ENCODE measurements at places on chromosomes 7 and 10.

GRCh38 chr10:58698777-58699356 is 186.2 kb downstream of the BICC1 start:
- DNase-seq, result no peak

DNA sequence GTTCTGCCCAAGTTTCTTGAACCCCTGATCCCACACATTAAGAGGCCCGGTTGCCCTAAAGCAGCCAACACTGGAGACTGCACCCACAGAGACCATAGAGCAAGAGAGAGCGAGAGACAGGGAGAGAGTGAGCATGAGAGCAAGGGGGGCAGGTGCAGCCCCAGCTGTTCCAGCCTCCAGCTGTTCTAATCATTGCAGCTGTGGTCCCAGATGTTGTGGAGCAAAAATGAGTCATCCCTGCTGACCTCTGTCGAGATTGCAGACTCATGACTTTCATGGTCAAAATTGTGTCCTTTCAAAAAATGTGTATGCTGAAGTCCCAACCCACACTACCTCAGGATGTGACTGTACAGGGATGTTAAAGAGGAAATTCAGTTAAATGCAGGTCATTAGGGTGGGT is 143.9 kb upstream of the FRMD4A start:
- no peak for DNase-seq

DNA sequence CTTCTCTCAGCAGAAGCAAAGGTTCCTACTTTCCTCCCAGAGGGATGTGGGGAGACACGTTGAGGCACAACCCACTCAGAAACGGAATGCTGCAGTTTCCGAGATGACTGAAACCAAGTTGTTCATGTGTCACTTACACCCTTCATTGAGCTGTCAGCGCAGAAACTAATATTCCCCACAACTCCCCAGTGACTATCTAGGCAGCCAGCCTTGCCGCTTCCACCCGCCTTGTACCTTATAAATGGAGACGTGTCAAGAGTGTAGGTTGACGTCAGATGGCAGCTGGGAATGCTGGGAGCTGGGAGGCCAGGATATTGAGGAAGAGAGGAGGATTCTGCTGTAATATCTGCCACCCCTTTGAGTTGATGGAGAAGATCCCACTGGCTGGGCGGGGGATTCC is 15.1 kb downstream of the GPR26 start:
- DNase-seq, result no peak

GRCh38 chr7:33986451-33986850 is 81.1 kb downstream of the BMPER start:
- no peak for DNase-seq

- DNase-seq, result no peak
These were observed 73.1 kb upstream of the RPA3 start for GRCh38 chr7:7791523-7791922.

- no peak for DNase-seq
These were observed 6.3 kb downstream of the C10orf67 start for GRCh38 chr10:23338155-23338828.

- DNase-seq, result no peak
These were observed 4.0 kb downstream of the GATA3 start for GRCh38 chr10:8058274-8059111.

GRCh38 chr10:27143686-27144085 is 10.5 kb downstream of the YME1L1 start:
- DNase-seq, result no peak

GRCh38 chr10:124074501-124075109 is 18.8 kb downstream of the CHST15 start:
- DNase-seq, result no peak

DNA sequence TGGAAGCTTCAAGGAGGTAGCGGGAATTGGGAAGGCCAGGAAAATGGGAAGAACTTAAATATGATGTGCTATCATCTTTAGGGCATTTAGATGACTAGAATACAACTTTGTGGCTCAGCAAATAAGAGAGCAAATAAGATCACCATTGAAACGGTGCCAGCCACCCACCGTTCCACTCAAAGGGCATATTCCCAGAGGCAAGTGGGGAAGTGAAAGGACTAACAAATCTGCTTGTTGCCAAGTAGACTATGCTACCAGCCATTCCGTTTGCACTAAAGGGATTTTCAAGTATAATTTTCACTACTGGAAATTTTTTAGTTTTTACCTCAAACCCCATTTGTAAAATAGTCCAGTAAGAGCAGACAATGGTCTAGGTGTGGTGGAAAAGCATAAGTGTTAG is 4.0 kb upstream of the PPP1R3C start:
- DNase-seq, result no peak

GRCh38 chr7:28958235-28958979 is at the start of gene TRIL:
TSS of gene TRIL (minus strand) at chr7:28958330. CDS start at chr7:28958046, 284 bp downstream.
- no peak for DNase-seq

GRCh38 chr7:108418946-108419345 is 37.3 kb downstream of the NRCAM start:
- DNase-seq, result no peak

GRCh38 chr7:135337977-135338550 is 104.4 kb downstream of the STRA8 start:
- DNase-seq, result no peak

- no peak for DNase-seq
These were observed 27.8 kb downstream of the STEAP4 start for GRCh38 chr7:88278881-88279280.

- no peak for DNase-seq
These were observed 491.0 kb downstream of the LRMDA start for GRCh38 chr10:75922435-75922834.

DNA sequence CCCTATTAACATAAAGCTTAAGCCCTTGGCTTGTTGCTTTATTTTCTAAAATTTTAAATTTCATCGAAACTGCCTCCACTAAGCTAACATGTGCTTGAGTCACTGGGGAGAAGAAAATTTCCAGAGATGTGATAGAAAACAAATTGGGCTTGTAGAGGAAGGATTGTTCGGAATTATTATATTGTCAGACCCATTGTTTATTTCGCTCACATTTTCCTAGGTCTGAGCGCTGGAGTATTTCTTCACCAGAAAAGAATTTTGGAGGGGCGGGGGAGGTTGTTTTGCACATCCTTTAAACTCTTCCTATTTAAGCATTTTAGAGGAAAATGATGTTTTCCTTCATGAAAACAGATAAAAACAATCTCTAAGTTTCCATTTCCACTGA is 29.1 kb downstream of the CELF2 start:
- DNase-seq, result no peak

- DNase-seq, result no peak
These were observed 392 bp upstream of the HUS1 start for GRCh38 chr7:47979832-47980181.

DNA sequence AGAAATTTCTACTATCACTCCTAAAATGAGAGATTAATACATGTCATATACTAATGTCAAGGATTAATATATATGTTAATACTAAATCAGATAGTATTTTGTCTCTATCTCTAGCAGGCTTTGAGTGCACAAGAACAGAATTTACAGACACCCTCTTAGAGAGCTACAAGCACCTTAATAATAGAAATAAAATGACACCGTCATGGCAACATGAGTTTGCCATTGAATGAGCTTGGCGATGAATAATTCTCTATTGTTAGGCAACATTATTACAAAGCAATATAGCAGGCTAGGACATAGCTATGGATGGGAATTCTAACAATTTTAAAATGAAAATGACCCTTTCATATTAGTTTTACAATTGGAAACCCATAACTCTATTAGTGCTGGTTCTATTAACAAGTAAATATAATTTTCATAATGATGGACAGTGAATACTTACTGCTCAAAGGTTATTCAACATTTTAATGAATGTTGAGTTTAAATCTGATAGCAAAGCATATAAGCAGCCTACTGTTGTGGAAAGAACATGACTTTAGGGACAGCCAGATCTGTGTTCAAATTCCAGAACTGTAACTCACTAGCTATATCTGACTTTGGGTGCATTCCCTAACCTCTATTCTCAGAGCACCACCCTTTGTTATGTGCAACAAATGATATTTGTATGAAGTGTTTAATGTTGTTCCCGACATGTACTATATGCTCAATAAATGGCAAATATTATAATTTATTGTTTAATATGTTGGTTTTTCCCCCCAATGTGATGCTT is 184.5 kb upstream of the DKK1 start:
- no peak for DNase-seq

DNA sequence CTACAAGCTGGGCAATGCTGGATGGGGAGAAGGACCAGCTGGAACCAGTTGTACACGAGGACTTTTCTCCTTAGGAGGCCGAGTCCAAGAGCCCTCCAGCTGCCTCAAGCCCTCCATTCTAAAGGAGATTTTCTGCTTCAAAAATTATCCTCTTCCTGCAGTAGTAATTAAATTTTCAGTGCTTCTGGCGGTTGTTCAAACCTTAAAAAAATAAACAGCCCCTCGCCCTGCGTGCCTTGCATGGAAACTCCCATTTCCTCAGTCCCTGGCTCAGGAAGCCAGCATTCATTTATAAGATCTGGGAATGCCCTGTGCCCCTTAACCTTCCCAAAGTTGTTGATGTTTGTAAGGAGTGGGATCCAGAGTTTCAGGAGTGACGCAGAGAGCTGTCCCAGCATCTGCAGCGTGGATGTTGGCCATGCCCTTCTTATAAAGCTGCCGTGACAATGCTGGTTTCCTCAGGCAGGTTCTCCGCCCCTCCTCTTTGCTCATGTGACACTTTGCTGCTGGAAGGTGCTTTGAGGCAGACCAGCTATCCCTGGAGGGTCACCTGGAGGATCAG is 24.0 kb upstream of the ACTR3B start:
- DNase-seq, result no peak

GRCh38 chr10:102812231-102812876 is 24.9 kb downstream of the CYP17A1 start:
- DNase-seq, result no peak

GRCh38 chr10:124508070-124508667 is 46.5 kb downstream of the LHPP start:
- no peak for DNase-seq

- DNase-seq, result no peak
These were observed 143.8 kb downstream of the KCNMA1 start for GRCh38 chr10:77493851-77494261.

- no peak for DNase-seq
These were observed 3.6 kb downstream of the HELLS start for GRCh38 chr10:94549221-94549620.

DNA sequence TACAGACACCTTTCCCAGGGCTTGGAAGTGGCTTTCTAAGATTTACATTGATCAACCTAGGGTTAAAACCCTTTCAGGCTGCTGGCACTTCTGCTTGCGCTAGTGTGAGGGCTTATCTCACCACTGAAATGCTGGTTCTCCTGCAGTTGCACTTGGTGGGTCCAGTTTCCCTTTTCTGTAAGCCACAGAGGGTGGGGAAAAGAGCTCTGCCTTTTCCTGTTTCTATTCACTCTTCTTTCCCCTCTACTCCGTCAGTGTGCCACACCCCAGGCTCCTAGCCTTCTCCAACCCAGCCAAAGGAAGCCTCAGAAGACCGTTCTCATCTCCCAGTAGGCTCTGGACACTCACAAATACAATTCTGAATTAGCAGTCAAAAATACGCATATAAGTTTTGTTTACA is 19.0 kb upstream of the CAPZA2 start:
- no peak for DNase-seq

GRCh38 chr10:63720072-63720537 is 198.9 kb downstream of the REEP3 start:
- no peak for DNase-seq

- no peak for DNase-seq
These were observed 76.2 kb downstream of the ZNF22 start for GRCh38 chr10:45076891-45077290.

DNA sequence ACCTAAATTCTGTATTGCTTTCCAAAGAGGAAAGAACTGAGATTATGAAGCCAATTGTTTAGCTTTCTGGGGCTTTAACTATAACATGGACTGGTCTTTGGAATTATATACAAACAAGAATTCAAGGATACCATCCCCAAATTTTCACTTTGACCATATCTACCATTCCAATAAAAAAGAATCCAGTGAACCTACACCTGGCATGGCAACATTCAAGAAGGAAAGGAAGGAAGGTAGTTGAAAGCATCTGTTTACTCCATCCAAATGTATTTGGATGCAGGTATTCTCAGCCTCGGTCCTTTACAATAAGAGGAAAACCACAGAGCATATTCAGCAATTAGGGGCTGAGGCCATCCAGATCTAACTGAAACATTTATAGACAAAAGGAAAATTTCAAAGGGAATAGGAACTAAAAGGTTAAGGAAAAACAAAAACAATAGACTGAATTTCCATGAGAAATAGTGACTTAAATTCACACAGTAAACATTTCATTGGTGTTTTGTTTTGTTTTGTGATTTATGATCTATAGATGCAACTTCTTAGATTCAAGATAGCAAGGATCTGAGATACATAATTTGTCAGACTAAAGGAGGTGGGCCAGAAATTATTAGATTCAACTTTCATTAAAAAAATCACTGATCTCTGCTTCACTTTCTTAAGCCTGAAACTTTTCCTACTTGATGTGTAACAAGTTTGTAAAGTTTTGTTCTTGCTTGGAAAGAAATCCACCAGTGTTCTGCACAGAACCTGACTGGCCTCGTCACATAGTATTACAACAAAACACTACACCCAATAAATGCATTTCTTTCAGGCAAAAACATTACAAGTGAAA is 12.7 kb downstream of the SKIDA1 start:
- no peak for DNase-seq

- no peak for DNase-seq
These were observed at the start of gene ZNF467 for GRCh38 chr7:149773446-149774236. TSS of gene ZNF467 (minus strand) at chr7:149773588. CDS start at chr7:149771032, 2,556 bp downstream.
